ENCODE measurements at places on chromosomes 2 and 18. TPM values are rescaled to one million over a fixed set of nuclear protein-coding genes. Genes with fewer than 3 reads are reported as not detected.

- no peak for DNase-seq
Observed at GRCh38 chr2:9298583-9298982, 92.0 kb downstream of the ASAP2 start.

Gene NT5DC4
- not detected for total RNA-seq

- no peak for DNase-seq
Observed at GRCh38 chr18:49343179-49343578, 117.3 kb downstream of the DYM start.

- DNase-seq = no peak
Observed at GRCh38 chr18:26853401-26853800, 12.1 kb downstream of the AQP4 start.

- no peak for DNase-seq
Observed at GRCh38 chr2:85066006-85066740, 67.0 kb upstream of the TCF7L1 start.
